Stimulated activated CD8-positive, alpha-beta memory T cell treated with anti-CD3 and anti-CD28 coated beads, Interleukin-4, amount 100 ng/mL, for 1 hour (primary cell): ENCODE measurements at places on chromosomes 5 and 9.

DNA sequence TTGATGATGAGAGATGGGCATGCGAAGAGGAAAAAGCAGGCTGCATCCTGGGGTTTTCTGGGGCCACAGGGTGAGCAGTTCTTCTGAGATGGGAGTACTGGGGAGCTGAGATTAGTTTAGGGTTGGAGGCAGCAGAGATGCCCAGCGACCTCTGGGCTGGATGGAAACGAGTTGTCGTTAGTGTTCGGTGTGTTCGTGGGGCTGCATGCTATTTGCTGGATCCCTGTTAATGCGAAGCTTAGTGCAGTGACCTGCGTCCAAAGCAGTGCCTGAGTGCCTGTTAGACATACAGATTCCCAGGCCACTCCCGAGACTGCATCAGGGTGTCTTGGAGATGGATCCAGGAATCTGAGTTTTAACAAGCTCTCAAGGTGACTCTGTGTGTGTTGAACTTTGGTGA lies 201.3 kb downstream of the CACNA1B start:
- DNase-seq = no peak

DNA sequence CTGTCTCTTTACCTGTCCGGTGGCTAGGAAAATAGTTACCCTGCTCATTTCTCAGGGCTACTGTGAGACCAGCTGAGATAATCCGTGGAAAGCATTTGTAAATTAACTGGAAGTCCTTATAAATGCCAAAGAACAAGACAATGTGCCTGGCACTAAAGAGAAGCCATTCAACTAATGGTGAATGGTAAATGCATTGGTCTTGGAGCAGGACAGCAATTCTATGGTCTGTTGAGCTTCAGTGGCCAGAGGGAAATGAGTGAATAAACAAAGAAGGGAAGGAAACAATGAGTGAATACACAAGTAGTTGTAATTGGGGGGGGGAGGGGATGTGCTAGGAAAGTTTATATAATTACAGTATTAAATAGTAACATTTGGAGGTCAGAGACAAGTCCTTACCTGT lies 353.6 kb downstream of the SEMA5A start:
- DNase-seq = no peak

DNA sequence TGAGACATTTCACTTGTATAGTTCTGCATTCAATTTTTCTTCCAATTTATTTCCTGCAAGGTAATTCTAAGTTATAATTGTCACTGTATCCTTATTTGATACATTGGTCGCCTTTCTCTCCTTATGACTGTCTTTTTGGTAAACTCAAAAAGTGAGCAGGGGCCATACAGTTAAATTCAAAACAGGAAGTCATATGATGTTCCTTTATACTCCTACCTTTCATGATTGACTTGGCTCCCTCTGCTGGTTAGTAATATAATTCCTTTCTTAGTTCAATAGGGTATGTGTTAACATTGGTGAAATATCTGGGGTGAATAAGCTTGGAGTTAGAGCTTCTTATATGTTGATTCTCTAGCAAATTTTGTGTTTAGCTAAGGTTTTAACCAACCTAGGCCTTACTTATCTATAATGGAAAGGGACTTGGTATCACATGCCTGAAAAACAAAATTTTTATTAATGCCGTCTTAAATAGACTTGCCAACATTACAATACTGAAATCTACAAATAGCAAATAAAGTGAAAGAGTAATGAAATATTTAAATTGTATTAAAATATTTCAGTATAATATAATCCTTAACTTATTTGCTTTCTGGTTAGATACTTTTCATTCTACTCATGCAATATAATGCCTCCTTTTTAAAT lies 6.0 kb upstream of the NIPBL start:
- DNase-seq = no peak

- DNase-seq = no peak
Measured at GRCh38 chr5:160463740-160464465, 42.2 kb downstream of the PTTG1 start.

DNA sequence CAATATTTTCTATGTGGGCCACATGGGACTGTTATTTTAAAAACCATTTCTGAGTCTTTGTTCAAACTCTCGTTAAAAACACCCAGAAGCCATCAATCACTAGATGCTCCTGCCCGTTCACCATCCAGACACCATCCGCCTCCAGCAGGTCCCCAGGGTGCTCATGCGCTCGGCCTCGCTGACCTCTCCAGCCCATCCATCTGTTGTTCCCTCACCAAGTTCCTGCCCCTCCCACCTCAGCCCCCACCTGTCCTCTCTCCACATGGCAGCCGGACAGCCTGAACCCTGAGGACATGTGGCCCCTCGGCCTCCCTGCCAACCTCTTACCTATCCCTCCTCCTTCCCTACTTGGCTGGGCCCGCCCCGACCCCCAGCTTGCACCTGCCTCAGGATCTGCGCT lies 31.6 kb downstream of the NSUN2 start:
- DNase-seq = no peak

GRCh38 chr9:136078498-136079011 lies 16.5 kb downstream of the NACC2 start:
- DNase-seq = no peak

DNA sequence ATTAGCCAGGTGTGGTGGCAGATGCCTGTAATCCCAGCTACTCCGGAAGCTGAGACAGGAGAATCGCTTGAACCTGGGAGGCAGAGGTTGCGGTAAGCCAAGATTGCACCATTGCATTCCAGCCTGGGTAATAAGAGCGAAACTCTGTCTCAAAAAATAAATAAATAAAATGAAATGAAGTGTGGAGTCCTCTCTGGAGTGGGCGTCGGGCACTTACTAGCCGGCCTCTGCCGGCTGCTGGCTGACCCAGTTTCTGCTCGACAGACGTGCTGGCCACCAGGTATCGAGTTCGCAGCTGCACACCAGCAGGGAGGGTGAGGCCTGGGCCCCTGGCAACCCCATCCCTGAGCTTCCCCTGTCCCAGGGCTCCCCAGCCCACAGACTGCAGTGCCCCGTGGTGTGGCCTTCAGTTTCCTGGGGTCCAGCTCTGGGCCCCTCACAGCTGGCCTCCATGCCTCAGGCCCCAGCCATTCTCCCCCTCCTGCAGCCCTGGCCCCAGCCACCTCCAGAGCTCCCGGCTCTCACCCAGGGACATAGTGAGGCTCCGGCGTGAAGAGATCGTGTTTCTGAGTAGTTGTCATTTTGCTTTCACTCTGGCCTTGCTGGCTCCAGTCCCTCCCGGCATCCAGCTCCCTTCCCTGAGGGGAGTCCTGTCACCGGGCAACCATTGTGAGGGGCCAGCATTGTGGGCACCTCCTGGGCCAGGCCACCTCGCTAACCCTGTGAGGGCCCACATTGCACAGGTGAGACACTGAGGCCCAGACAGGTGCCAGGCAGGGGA lies 3.8 kb upstream of the STPG3 start:
- no peak for DNase-seq

- DNase-seq = no peak
Measured at GRCh38 chr9:78131969-78132700, 100.5 kb upstream of the GNAQ start.

- DNase-seq = no peak
Measured at GRCh38 chr9:74173284-74173683, 323.9 kb upstream of the RORB start.

DNA sequence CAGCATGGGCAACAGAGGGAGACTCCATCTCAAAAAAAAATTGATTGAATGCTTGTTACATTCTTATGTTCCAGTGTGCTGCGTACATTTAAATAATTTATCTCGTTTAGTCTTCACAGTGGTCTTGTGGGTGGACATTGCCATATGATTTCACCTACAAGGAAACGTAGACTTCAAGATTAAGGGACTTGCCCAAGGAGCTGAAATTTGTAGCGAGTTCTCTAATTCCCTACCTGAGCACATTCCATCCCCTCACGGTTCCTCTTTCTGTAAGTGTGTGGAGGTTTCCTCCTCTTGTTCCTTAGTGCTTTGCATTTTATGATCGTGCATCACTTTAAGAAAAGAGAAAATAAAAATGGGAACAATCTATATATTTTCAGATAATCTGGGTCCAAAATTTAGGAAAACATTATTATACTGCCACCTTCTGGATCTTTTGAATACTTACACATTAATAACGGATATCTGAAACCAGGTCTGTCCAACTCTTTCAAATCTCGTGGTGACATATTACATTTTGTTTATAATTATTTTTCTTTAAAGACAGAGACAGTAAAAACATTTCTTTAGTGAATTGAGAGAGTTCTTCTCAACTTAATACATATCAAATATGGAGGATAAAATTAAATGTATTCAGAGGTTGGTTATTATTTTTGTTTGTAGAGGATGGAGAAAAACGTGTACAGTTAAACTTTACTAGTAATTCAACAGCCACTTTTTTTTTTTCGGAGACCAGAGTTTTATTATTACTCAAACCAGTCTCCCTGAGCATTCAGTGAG lies 29.9 kb upstream of the C7 start:
- DNase-seq = no peak

- no peak for DNase-seq
Measured at GRCh38 chr5:40268088-40268487, 411.6 kb upstream of the PTGER4 start.

DNA sequence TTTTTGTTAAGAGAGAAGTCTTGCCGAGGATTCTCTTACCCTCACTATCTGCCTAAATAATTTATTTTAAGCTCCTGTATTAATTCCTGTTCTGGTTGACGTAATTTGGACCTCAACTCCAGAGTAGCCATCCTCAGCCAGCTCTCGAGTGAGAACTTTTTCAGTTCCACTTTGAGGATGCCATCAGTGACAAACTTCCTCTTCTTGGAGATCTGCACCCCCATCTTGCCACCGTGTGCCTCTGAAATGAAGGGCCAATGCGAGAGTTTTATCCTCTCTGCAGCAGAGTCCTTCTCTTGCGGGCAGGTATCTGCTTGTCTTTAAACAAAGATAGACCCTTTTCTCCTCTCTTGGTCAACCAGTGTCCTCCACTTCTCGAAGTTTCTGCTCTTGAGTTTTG lies 19.5 kb upstream of the TMEM174 start:
- DNase-seq = no peak

GRCh38 chr9:134333234-134333873 lies 7.1 kb downstream of the RXRA start:
- DNase-seq = no peak

DNA sequence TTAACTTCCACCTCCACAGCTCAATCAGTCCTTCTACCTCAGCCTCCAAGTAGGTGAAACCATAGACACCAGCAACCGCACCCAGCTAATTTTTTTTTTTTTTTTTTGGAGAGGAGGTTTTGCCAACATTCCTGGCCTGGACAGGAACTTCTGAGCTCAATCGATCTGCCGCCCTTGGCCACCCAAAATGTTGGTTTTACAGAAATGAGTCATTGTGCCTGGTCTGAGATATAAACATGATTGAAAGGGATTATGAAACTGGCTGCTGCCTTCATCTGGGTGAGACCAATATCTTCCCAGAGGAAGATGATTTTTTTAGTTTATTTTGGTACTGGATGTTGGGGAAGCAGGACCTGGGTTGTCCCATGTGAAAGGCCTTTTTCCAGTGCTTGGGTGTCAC lies 9.2 kb downstream of the TAF11L12 start:
- DNase-seq = no peak

GRCh38 chr5:136070486-136071285 lies 41.9 kb downstream of the TGFBI start:
- no peak for DNase-seq
